Cardiac atrium fibroblast (primary cell): ENCODE measurements at places on chromosomes 16 and 17. TPM values are rescaled to one million over a fixed set of nuclear protein-coding genes. Genes with fewer than 3 reads are reported as not detected.

Gene CDH1
- total RNA-seq: not detected in 2 replicates

Gene KRT222
- not detected in 2 replicates for total RNA-seq

Gene PIK3R6
- not detected in 2 replicates for total RNA-seq

Gene MT4
- total RNA-seq: not detected in 2 replicates

Gene SCO1
- total RNA-seq: 25.3 and 26.7 TPM in 2 replicates

Gene CNTNAP4
- total RNA-seq: not detected in 2 replicates

Gene SLC6A2
- not detected in 2 replicates for total RNA-seq

Gene ZNF18
- total RNA-seq: 6.3 and 11.5 TPM in 2 replicates

Gene PLA2G10
- not detected in 2 replicates for total RNA-seq

Gene ZKSCAN2
- 2.0 and 3.2 TPM in 2 replicates for total RNA-seq

Gene GSDMA
- not detected in 2 replicates for total RNA-seq

Gene ITGA2B
- total RNA-seq: 0.54 TPM in 1 of 2 replicates, not detected in the other
